Activated CD4-positive, alpha-beta T cell treated with anti-CD3 and anti-CD28 coated beads for 4 hours (primary cell): ENCODE measurements at places on chromosomes 11 and 22.

GRCh38 chr11:9347100-9347499 lies 32.7 kb upstream of the TMEM41B start:
- DNase-seq: no peak

- DNase-seq: no peak
These were observed 66.2 kb downstream of the DHCR7 start for GRCh38 chr11:71381781-71382505.

DNA sequence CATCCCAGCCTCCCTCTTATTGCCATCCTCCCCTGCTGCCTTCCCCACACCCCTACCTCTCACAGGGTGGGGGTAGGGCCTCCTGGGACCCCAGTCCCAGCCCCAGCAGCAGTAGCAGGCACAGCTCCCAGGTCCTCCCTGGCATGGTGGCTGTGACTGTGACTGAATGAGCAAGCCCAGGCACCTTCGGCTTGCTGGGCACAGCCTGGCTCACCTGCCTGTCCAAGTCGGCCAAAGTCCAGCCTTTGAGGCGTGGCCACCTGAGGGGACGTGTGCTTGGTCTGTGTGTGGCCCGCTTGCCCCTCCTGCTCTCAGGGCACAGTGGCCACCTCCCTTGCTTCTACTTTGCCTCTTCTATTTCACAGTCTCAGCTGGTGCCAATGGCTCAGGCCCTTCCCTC lies at the start of gene TREH:
Gene TREH, minus strand, starts transcription at position 168 of the 400 bp plus-strand sequence. Its CDS starts 23 bp downstream, at position 145.
- no peak for DNase-seq

GRCh38 chr11:11476971-11477645 lies 124.1 kb upstream of the CSNK2A3 start:
- DNase-seq: no peak

- no peak for DNase-seq
These were observed 387.8 kb downstream of the SOX6 start for GRCh38 chr11:15968461-15969130.

GRCh38 chr11:11944444-11944843 lies 64.0 kb downstream of the DKK3 start:
- DNase-seq: no peak

DNA sequence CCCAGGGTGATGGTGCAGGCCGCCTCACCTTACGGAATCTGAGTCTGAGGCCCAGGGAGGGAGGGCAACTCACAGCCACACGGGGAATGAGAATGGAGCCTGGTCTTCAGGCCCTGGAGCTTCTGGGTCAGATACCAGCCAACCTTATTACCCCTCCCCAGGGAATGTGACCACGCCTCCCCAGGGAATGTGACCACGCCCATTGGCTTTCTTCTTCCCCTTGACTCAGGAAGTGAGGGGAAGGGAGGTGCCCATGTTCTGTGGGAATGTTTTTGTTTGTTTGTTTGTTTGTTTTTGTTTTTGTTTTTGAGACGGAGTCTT lies 57.5 kb upstream of the RBFOX2 start:
- DNase-seq: no peak

DNA sequence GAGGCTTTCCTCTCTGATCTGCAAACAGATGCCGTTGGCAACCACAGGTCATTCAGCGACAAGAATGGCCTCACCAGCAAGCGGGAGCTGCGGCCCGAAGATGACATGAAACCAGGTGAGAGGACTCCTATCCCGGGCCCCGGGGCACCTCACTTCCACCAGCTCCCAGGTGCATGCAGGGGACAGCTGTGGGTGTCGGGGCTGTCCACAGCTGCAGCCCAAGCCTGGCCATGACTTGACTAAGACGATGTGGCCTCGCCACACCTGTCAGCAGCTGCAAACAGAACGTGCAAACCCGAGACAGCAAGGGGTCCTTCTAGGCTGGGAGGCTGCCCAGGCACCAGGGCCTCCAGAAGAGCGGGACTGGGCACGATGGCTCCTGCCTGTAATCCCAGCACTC lies 3.6 kb downstream of the GAL start:
- DNase-seq: no peak

- DNase-seq: no peak
These were observed 14.8 kb downstream of the LRRC55 start for GRCh38 chr11:57196596-57196995.

DNA sequence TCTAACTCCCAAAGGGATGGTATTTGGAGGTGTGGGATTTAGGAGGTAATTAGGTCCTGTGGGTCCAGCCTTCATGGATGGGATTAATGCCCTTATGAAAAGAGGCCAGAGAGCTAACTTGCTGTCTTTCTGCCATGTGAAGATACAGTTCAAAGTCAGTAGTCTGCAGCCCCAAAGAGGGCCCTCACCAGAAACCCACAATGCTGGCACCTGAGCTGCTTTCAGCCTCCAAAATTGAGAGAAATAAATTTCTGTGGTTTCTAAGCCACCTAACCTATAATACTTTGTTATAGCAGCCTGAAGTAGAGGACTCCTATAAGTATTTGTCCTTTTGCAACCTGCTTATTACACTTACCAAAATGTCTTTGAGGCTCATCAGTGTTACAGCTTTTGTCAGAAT lies 16.2 kb downstream of the ATM start:
- DNase-seq: no peak

GRCh38 chr22:19884161-19884953 lies 29.7 kb upstream of the GNB1L start:
- no peak for DNase-seq

DNA sequence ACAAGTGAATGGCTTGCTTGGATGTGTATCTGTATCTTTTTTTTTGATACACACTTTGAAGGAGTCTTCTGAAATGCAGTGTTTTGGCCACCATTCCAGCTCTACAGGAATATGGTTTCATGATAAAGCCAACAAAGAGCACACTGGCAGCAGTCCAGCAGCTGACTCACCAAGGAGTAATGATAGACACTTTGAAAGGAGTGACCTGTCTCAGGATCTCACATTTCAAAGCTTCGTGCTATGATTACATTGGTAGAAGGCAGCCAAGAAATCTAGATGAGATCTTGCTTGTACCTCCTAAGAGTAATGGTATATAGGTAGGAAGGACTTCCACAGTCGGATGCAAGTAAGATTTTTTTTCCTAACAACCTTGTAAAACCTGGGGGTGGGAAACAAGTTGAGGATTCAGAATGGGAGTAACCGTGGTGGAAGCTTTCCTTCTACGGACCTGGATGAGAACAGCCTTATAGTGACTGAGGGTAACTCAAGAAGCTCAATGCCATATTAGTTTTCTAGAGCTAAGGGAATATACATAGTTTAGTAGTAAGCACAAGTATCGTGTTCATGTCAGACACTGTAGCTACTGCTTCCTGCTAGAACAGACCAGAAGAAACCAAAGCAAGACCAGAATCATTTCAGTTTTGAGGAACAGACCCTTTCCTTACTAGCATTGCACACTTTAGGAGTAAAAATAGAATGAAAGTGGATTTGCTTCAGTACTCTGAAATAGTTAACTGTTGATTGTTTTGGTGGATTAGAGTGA lies 25.0 kb downstream of the MTMR3 start:
- peak; percentile 9 for DNase-seq

DNA sequence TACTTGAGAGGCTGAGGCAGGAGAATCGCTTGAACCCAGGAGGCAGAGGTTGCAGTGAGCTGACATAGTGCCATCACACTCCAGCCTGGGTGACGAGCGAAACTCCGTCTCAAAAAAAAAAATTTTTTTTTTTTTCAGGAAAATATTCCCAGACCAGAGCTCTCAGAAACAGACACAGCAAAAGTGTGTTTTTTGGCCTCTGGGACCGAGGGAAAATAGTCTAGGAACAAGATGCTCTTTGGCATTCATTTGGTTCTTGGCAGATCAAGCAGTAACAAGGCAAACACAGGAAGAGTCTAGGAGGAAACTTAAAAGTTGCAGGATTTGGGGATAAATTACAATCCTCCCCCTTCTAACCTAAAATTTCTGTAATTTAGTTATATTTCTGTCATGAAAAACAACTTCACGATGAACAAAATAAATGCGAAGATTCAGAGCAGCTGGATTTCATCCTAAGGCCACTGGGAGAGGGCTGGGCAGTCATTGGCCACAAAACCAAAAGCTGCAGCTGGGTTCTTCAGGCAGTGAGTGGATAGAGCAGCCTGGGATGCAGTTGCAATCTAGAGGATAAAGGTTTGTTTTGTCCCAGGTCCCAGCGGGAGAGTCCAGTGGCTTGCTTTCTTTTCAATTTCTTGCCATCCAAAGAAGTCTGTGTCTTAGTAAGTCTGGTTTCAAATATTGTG lies 19.7 kb downstream of the ATG16L2 start:
- no peak for DNase-seq

DNA sequence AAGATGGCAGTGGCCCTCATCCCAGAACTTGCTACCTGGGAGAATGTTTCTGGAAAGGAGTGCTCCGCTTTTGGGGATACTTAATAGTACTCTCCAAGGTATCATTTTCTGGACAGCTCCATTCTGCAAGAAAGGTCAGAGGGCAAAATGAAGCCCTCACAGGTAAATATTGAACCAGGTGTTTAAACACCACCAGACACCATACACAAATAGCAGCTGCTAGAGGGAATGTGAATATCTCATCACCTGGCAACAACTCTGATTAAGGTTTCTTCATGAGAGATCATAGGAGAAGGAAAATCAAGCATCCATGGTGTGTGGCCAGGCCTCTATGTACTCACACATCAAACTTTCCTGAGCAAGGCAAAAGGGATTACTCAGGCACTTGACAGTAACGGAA lies 226.1 kb upstream of the FAT3 start:
- DNase-seq: no peak

DNA sequence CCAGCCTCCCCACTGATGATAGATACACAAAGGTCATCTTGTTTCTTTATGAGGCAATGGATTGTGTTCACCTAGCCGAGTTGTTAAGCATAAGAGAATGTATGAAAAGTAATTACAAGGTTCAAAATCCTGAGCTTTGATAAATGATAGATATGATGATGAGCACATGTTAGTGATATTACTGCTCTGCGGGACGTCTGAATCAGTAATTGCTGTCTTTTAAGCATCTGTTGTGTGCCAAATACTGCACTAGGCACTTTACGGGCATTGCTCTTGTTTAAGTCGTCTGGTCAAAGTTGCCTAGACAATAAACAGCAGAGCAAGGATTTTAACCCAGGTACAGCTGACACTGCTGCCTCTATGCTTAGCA lies 559 bp upstream of the RNF141 start:
- no peak for DNase-seq

DNA sequence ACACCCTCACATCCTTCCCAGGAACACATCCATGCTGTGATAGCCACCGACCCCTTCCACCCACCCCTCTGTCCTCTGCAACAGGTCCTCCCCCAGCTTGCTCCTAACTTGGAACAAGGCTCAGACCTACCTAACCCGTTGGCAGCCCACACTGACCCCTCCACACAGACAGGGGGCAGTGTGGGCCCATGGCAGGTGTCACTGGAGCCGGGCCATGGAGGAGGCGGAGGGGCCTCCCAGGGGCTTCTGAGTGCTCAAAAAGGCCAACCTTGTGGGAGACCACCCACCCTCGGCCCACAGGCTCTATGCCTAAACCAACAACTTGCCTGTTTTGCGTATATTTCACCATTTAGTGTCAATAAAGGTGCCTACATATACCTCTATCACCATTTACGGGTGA lies 57.0 kb downstream of the CERK start:
- DNase-seq: no peak

- DNase-seq: no peak
These were observed 5.4 kb upstream of the SLC35C1 start for GRCh38 chr11:45799562-45799961.

GRCh38 chr11:100681064-100681502 lies 6.0 kb upstream of the ARHGAP42 start:
- DNase-seq: no peak

DNA sequence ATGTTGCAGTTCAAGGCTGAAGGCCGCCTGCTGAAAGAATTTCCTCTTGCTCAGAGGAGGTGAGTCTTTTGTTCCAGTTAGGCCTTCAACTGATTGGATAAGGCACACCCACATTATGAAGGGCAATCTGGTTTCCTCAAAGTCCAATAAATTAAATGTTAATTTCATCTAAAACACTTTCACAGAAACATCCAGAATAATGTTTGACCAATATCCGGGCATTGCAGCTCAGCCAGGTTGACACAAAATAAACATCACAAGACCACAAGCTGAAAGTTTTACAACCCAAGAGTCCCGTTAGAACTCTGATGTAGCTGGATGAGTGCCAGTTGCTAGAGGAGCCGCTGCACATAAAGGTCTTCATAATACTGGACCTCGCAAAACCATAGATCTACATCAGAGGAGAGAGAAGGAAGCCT lies 64.9 kb upstream of the EED start:
- no peak for DNase-seq
